ENCODE measurements at places on chromosomes 5 and 9.

GRCh38 chr9:129852579-129852978 lies 17.3 kb downstream of the USP20 start:
- DNase-seq = no peak

DNA sequence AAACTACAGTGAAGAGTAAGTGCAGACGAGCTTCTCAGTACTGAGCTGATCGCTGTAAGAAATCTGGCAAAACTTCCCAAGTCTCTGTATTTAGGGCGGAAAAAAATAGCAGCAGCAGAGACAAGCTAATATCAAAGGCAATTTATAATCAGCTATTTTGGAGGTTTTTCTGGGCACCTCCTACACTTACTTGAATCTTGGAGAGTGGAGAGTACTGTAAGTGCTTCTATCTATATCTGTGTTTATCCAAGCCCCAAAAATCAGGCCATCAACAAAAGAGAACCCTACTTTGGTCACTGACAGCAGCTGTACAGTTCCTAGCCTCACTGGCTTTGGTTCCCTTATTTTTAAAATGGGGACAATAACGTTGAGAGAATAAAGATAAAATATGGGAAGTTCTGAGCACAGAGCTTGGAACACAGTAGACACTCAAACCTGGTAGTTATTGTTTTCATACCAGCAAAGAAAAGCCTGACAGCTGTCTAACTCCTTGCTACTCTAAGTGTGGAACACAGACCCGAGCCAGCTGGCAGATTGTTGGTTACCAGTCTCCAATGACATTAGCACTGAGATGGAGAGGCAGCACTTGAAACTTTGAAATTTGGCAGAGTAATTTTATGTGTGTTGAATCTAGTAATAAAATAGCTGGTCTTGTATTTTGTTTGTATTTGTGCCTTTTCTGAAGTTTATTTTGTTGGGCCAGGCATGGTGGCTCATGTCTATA lies 96.0 kb upstream of the SLC28A3 start:
- DNase-seq = no peak

DNA sequence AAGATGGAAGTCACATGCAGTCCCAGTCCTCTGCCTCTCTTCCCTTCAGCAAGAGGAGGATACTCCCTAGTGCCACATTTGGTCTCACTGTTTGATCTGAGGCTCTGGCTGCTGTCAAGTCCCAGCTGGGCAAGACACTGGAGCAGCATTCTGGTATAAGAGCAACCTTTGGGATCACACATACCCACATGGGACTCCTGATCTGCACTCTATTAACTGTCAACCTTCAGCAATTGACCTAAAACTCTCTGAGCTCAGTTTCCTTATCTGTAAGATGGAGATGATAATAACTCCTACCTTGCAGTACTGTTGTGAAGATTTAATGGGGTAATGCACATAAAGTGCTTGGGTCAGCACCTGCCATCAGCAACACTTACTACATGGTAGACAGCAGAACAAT lies 437.9 kb downstream of the PIK3R1 start:
- DNase-seq = no peak

DNA sequence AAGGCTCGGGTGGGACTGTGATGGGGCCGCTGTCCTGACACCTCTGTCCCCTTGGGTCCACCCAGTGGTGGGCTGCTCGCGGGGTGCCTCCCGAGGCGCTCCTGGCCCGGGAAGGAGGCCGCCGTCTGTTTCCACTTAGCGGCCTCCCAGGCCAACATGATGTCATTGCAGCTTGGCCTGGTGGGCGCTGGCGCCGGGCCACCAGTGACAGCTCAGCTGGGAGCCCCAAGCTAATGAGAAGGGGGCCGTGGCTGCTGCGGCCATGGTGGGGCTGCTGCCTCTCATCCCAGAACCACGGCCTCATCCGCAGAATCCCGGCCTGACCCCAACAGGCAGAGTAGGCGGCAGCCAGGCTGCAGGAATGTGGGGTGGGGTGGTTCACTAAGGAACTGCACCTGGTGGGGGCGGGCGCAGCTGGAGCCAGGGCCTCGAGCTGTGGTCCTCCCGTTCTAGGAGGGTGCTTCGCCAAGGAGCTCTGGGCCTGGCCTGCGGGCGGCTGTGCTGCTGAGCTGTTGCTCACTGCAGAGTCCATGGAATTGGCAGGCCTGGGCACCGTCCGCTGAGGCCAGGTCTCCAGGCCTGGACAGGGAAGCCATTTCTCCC lies 123.5 kb upstream of the COL5A1 start:
- no peak for DNase-seq

DNA sequence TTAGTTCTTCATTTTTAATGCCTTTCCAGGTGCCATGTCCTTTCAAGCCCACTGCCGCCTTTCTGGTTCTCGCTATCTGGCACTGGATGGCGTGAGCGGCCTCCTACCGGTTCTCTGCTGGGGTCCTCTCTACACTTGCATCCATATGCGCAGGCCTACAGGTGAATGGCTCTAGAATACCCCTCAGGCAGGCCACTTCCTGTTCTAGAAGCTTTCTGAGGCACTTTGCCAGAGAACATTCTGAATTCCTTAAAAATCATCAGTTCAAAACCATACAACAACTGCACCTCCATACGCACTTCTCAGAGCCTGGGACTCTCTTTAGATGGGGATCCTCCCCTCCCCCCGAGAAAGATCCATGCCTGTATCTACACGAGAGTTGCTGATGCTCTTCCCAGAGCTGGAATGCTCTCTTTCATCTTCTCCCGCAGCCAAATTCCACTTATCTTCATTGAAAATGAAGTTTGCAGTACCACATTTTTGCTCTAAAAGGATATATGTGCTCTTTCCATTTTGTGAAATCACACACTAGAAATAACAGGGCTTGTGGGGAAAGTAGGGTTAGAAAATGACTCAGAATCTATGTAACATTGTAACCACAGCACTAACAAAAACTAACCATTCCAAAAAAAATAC lies 1.4 kb upstream of the LHFPL2 start:
- DNase-seq = peak; percentile 61

GRCh38 chr9:93041108-93041802 lies 17.2 kb upstream of the SUSD3 start:
- DNase-seq = peak; percentile 20

- DNase-seq = no peak
Measured at GRCh38 chr5:60229691-60230185, 336.2 kb upstream of the PDE4D start.

DNA sequence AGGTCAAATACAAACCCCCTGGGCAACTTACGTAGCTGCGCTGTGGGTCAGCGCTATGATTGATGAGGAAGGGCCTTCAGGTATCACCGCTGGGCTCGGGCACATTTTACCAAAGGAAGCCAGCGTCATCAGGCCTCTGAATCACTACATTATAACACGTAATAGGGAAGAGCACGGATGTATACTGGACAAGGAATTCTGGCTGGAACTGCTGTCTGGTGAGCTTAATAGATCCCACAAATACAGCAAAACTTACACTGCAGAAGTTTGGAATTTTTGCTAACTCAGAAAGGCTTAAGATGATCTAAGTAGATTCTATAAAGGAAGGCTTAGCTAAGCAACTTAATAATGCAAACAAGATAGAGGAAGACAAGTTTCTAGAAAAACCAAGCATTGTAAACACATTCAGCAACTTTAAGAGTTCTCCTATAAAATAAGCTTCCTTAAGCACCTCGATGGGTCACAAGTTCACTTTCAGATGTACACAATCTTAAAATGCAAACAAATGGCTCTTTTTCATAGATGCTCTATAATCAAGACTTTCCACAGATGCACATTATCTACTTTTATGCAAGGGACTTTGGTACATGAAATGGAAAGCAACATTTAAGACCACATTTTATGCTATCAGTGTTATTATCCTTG lies 360.1 kb upstream of the PANK3 start:
- DNase-seq = no peak

- no peak for DNase-seq
Measured at GRCh38 chr5:154836225-154836624, 14.2 kb downstream of the FAXDC2 start.

DNA sequence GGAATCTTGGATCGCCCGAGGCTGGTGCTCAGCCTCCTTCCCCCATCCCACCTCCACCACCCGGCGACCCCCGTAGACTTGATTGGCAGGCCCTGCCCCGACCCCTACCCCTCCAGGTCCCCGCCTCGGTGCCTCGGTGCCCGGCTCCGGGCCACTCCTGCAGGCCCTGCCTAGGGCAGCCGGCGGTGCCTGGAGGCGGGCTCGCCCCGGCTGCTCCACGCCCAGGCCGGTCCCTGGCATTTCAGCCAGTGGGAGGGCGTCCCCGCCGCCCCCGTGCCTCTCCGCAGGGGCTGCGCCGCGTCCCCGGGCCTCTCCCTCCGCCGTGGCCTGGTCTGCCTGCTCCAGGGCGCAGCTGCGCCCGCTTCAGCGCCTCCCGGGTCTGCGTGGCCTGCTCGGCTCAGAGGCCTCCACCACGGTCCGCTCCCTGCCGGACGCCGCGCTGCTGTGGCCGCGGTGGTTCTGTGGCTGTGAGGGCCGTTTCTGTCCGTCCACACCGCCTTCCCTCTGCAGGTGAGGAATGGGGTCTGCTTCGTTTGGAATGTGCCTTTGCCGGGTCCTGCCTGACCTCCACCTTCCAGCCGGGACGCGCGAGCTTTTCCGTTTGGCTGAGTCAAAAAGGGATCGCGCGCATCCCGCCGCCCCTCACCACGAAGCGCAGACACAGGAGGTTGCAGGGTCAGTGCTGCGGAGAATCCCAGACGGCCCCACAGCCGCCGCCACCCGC lies 48.3 kb upstream of the IRX4 start:
- DNase-seq = no peak

- DNase-seq = no peak
Measured at GRCh38 chr5:23507278-23507685, at the start of gene PRDM9. PRDM9 (plus strand) TSS chr5:23507609; CDS start chr5:23509034, 1,425 bp downstream.

GRCh38 chr5:69049151-69049550 lies 44.7 kb upstream of the SLC30A5 start:
- no peak for DNase-seq

DNA sequence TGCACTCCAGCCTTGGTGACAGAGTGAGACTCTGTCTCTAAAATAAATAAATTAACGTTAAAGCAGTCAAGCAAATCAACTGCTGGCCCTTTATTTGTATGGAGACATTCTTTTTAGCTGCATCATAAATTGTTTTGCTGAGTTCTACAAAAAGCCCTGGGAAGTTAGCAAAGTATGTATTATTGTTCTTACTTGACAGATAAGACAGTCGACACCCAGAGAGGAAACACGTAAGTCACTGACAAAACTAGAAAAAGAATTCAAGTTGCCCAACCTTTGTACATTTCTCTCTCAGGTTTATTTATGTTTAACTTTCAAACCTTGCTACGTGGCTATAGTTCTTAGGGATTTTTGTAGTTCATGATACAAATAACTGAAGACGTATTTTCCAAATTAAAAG lies 40.4 kb upstream of the MACIR start:
- peak; percentile 34 for DNase-seq

- DNase-seq = peak; percentile 72
Measured at GRCh38 chr9:16425562-16426231, 444.8 kb downstream of the BNC2 start.

DNA sequence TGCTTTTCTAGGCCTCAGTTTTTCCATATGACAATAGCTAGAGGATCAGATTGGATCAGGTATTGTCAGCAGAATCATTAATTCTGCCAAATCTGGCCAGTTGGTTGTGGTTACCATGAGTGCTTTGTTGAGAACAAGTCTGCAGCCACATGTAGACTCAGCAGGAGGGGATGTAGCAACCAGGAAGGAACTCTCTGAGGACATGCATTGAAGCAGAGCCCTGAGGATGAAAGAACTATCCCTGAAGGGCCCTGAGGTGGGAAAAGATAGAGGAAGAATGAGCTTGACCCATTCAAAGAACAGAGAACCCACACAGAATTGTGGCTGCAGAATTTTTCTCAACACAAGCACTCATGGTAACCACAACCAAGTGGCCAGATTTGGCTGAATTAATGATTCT lies 60.1 kb upstream of the AFAP1L1 start:
- DNase-seq = peak; percentile 68

DNA sequence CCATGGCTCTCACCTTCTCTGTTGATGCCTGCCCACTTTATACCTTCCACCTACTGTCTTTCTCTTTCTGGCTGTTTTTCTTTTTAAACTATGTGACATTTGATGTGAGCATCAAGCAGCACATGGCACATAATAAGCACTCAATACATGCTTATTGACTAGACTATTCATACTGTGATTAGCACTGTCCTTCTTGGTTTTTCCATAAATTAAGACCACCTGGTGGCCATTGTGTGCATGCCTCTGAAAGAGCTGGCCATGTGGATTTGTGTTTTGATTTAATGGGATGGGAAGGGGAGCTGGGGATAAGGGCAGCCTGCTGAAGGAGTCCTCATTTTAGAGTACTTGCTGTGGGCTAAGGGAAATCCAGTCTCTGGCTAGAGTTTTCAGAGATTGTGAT lies 79.4 kb downstream of the ARHGEF28 start:
- DNase-seq = peak; percentile 13

- DNase-seq = peak; percentile 47
Measured at GRCh38 chr5:107670087-107670931, 428 bp downstream of the EFNA5 start.

DNA sequence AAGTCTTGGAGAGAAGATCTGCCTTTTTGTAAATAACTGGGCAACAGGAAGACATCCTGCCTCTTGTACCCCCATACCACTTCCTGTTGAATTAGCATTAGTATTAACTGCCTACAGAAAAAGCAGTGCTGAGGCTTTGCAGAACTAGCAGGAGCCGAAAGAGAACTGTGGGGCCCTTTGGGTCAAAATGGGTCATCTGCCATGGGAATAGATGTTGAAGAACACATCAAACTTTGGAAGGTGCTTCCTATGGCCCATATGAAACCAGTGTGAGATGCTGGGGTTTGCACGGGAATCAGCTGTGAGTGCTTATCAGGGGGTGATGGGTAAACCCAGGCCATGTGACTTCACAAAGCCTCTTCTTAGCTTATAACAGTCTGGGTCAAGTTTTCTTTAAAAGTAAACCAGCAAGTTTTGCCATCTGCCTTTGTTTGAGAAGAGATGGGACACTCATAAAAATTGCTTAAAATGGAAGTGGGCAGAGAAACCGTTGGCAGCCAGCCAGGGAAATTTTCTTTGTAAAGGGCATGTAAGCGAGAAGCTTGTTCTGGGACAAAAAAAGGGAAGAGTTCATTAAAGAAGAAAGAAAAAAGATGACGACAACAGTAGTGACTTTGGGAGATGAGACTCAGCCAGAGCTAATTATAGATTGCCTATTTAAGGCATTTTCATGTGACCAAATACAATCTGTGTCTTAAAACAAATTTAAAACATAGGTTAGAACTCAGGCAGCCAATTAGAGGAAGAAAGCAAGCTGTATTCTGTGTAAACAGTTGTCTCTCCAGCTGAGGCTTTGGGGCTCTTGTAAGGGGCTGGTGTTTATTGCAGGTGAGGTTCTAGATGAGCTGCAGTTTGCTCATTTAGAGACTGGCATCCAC lies 4.4 kb downstream of the SLC25A25 start:
- DNase-seq = peak; percentile 35

- DNase-seq = no peak
Measured at GRCh38 chr5:150339165-150339564, 18.3 kb upstream of the TCOF1 start.

DNA sequence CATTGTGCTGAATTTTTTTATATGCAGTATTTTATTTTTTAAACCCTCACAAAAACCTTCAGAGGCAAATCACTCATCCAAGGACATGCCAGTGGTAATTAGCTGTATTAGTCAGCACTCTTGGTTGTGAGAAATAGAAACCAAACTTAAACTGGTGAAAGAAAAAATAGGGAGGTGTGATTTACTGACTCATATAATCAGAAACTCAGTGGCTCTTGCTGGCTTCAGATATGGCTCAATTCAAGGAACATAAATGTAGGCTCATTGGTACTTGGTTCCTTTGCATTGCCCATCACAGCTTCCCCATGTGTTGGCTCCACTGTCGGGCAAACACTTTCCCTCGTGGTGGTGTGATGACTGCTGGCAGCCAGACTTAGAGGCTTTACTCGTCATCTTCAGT lies 497.2 kb downstream of the MAT2B start:
- peak; percentile 25 for DNase-seq

GRCh38 chr9:72292256-72292682 lies 72.7 kb downstream of the ZFAND5 start:
- DNase-seq = peak; percentile 67

Measured in ELR (cell line).